ENCODE measurements at places on chromosomes 4 and X. TPM values are rescaled to one million over a fixed set of nuclear protein-coding genes. Genes with fewer than 3 reads are reported as not detected.

DNA sequence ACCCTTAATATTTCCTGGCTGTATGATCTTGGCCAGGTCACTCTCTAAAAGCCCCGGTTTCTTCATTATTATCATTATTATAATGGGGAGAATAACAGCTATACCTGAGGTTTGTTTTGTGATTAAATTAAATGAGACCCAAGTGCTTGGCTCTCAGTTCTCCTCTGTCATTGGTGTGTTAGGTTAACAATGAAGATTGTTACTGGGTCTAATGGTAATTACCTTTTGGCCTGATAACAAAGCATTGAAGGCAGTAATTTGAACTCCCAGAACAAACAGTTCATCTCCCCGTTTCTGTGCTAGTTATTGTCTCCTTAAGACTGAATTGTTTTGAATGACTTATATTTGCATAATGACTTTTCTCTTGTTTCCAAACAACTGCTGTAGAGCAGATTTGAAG lies 6.8 kb upstream of the ANAPC4 start:
- DNase-seq = no peak

SPINK2 gene
- total RNA-seq = not detected

SYTL4 gene
- total RNA-seq = 3.3 TPM

DNA sequence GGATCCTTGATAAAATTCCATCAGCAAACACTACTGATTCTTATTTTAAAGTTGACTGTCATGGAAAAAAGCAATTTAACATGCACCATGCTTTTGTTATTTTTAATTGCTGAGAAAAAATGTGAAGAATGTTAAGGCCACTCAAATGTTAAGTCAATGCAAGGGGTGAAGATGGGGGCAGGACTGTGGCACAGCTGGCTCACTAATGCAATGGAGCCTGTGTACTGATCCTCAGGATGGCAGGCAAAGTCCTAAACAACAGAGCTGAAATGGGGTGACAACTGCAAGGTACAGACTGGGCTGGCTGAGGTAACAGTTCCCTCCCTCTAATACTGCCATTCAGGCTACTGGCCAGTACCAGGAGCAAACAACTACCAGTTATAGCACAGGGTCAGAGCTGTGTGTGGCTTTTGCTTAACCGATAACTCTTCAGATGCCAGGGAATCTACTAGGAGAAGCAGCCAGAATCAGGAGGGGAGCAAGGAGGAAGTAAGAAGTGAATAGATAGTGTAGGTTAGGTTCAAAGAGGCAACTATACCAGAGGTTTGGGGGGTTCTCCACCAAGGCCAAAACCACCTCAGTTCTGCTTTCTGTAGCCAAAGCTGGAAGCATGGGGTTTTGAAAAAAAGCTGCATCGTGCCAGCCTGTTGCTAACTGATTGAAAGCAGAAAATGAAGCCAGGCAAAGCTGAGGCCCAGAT lies 372.6 kb downstream of the OPHN1 start:
- DNase-seq = no peak

TMPRSS11D gene
- total RNA-seq = not detected

DNA sequence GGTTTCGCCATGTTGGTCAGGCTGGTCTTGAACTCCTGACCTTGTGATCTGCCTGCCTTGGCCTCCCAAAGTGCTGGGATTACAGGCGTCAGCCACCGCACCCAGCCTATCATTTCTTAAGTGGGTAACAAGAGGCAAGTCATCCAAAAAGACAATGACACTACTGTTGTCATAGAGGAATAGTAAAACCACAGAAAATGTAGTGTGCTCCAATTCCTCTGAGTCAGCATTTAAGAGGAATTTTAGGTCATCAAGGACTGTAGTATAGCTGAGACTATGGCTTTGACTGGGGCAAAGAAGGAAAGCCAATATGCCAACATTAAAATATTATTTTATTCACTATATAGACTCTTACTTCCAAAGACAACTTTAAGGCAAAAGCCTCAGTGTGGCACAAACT lies 48.4 kb downstream of the ATP8A1 start:
- no peak for DNase-seq

CXCL9 gene
- not detected for total RNA-seq

GRCh38 chr4:73410916-73411730 lies 7.0 kb downstream of the ALB start:
- DNase-seq = no peak

- DNase-seq = peak; percentile 21
Observed at GRCh38 chr4:140004549-140004895, 149.5 kb downstream of the MAML3 start.

DNA sequence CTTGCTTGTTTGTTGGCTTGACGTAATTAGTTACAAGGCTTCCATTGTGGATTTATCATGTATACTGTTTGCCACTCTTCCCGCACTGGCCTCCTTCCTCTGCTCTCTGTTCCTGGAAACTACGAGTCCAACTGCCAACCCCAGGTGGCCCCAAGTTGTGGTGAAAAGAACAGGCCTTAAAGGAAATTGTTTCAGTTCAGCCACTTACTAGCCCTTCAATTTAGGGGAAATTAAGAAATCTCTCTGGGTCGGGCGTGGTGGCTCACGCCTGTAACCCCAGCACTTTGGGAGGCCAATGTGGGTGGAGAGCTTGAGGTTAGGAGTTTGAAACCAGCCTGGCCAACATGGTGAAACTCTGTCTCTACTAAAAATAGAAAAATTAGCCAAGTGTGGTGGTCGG lies 28.0 kb downstream of the RBM47 start:
- DNase-seq = no peak

DNA sequence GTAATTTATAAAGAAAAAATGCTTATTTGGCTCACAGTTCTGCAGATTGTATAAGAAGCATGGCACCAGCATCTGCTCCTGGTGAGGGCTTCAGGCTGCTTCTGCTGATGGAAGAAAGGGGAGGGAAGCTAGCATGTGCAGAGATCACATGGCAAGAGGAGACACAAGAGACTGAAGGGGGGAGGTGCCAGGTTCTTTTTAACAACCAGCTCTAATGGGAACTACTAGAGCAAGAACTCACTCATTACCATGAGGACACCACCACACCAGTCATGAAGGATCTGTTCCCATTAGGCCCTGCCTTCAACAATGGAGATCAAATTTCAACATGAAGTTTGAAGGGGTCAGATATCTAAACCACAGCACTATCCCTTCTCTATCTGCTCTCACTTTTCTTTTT lies 9.4 kb upstream of the COPS4 start:
- no peak for DNase-seq

DNA sequence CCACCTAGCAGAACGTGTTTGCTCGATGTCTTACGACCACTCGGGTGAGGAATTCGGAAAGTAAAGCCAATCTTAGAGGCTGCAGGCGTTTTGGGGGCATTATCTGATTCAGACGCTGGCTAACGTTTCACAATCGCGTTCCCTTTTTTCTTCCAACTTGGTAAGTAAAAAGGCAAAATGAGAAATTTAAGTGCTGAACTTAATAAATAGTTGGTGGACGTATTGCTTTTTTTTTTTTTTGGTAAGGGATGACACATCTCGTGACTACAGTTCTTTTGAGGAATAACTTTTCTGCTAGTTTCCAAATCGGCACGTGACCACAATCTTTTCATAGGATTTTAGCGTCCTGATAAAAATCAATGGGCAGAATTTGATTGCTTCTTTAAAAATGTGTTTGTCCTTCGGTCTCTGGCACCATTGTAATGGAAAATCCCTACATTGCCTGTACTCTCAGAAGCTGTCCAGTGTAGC lies 848 bp downstream of the RAB9A start:
- DNase-seq = no peak

DNA sequence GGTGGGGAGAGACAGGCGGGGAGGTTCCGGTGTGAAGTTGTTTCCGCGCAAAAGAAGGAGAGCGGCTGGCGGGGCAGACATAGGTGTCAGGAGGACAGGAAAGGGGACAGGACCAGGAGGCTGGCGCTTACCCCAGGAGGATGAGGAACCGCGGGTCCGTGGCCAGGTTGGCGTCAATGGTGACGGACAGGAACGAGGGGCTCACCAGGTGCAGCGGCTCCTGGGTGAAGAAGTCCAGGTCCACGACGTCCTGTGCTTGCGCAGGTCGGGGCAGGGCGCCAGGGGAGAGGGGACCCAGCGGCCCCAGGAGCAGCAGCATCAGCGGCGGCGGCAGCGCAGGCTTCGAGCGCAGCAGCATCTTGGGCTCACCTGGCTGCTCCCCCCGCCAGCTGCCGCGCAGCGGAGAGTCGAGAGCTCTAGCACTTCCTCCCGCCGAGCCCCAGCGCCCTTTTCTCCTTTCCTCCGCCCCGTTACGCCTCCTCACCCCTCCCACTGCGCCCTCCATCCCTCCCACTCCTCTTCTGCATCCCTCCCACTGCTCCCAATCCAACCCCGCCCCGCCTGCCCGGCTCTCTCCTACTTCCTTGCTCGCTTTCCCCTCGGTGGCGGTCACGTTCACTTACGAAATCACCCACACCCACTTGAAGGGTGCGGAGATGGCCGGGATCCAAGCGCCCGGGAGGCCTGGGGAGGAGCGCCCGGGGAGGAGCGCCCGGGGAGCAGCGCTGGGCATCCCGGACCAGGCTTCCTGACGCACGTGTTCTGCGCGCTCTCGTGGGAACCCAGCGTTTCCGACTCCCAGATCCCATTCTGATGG lies at the start of gene HPSE:
TSS of gene HPSE (minus strand) at position 424 of the 817 bp plus-strand sequence. CDS start at position 358, 66 bp downstream.
- DNase-seq = no peak

DNA sequence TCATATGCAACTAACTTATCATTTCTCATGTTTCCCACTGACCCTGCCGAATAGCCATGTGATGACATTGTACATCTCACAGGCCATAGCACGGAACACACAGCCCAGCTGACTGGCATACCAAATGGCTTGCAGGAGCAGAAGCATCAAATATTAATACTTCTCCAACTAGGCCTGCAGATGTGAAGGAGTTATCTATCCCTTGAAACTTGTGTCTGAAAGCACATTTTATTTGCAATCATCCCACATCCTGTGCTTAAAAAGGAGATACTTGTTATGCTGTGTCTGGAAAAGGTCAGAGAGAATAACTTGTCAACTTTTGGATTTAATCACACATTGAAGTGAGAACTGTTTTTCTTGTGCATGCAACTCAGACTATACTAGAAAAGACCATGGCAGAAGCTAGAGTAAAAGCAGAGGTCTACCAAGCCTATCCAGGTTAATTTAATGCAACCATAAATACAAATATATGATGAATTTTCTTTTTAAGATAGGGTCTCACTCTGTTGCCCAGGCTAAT lies 100.4 kb downstream of the IRF2 start:
- DNase-seq = no peak

CT45A5 gene
- total RNA-seq = not detected

DNA sequence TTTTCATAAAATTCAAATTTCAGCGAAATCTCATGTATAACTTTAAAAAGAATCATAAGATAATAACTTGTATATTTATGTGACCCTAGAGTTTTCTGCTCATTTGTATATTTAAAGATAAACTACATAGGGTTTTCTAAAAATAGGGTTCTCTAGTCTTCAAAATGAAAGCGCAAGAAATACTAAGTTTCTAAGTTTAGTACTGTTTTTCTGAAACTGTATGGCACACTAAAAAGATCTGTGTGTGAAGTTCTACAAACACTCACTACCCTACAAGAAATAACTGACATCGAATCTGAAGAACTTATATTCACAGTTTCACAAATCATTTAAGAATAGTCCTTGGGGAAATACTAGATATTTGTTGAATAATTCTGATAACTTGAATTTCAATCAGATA lies 38.7 kb upstream of the NDST4 start:
- no peak for DNase-seq

DNA sequence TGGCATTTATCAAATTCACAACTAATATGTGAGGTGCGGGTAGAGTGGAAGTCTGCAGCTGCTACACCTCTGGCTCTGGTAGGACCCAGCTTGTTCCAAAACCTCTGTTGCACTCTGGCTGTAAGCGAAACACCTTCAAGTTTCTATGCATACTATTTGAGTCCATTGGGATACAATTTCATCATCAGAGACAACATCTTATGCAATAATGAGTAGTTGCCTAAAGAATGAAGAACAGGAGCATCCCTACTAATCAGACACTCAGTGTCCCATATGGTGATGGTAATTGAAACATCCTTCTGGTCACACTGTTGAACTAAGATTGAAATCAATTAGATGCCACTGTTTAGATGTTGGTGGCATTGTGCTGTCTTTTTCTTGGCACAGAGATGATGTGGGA lies 178.4 kb downstream of the MGST2 start:
- DNase-seq = no peak

Measured in frontal cortex (tissue), 4 donors.